Thyroid gland (tissue), 4 donors: ENCODE measurements at places on chromosomes 3 and 15. TPM values are rescaled to one million over a fixed set of nuclear protein-coding genes. Genes with fewer than 3 reads are reported as not detected.

- H3K4me1 ChIP-seq = peaks cover 44% of the 10 kb centered on the region
- no peak overlapping the region for H3K27ac ChIP-seq
- H3K27me3 ChIP-seq = no peaks in the 10 kb centered on the region
- H3K4me3 ChIP-seq = no peak overlapping the region
- H3K36me3 ChIP-seq = no peaks in the 10 kb centered on the region
- peak; percentile 31 for DNase-seq
Observed at GRCh38 chr3:194475978-194476377, 10.8 kb downstream of the ATP13A3 start.

- no peak overlapping the region for H3K27ac ChIP-seq
- no peaks in the 10 kb centered on the region for H3K36me3 ChIP-seq
- DNase-seq = no peak
- no peak overlapping the region for H3K4me3 ChIP-seq
- peaks cover 4% of the 10 kb centered on the region for H3K4me1 ChIP-seq
Observed at GRCh38 chr3:145182196-145182911, 978.6 kb downstream of the PLOD2 start.

CAPN3 gene
- 3.9 TPM for total RNA-seq

GRCh38 chr3:15952543-15953175, 154.9 kb upstream of the ANKRD28 start:
- H3K4me1 ChIP-seq = peaks cover 7% of the 10 kb centered on the region
- no peak overlapping the region for H3K4me3 ChIP-seq
- no peak overlapping the region for H3K27ac ChIP-seq
- no peaks in the 10 kb centered on the region for H3K27me3 ChIP-seq

LDHAL6B gene
- not detected for total RNA-seq

- H3K4me1 ChIP-seq = peaks cover 63% of the 10 kb centered on the region
- no peaks in the 10 kb centered on the region for H3K27me3 ChIP-seq
- H3K36me3 ChIP-seq = no peaks in the 10 kb centered on the region
- H3K4me3 ChIP-seq = no peak overlapping the region
Observed at GRCh38 chr3:172106989-172107388, 67.6 kb downstream of the FNDC3B start.

- H3K4me1 ChIP-seq = no peaks in the 10 kb centered on the region
- DNase-seq = peak; percentile 43
- H3K4me3 ChIP-seq = no peak overlapping the region
- H3K36me3 ChIP-seq = peaks cover 8% of the 10 kb centered on the region
- H3K27me3 ChIP-seq = no peaks in the 10 kb centered on the region
Observed at GRCh38 chr15:57537072-57537471, 54.6 kb upstream of the MYZAP start.

- peaks cover 2% of the 10 kb centered on the region for H3K36me3 ChIP-seq
- peak overlapping the region; percentile 39 for H3K27ac ChIP-seq
- H3K4me3 ChIP-seq = no peak overlapping the region
- DNase-seq = peak; percentile 15
- peaks cover 36% of the 10 kb centered on the region for H3K4me1 ChIP-seq
Observed at GRCh38 chr3:138686771-138687221, 78.2 kb downstream of the FAIM start.

DAZL gene
- total RNA-seq = not detected

- no peak overlapping the region for H3K4me3 ChIP-seq
- no peaks in the 10 kb centered on the region for H3K36me3 ChIP-seq
- DNase-seq = no peak
- H3K27me3 ChIP-seq = no peaks in the 10 kb centered on the region
- H3K4me1 ChIP-seq = no peaks in the 10 kb centered on the region
Observed at GRCh38 chr3:160129459-160130061, 95.7 kb upstream of the C3orf80 start.

GRCh38 chr3:41198950-41199865, at the start of gene CTNNB1:
TSS of gene CTNNB1 (plus strand) at chr3:41199505. CDS start at chr3:41224069, 24,564 bp downstream.
- peak within 1 kb of the TSS; percentile 96 for H3K4me3 ChIP-seq
- no peaks in the 10 kb centered on the region for H3K36me3 ChIP-seq
- H3K27ac ChIP-seq = peak within 1 kb of the TSS; percentile 99
- peak; percentile 94 for DNase-seq

GRCh38 chr3:110126065-110126464, 788.7 kb upstream of the DPPA4 start:
- H3K4me3 ChIP-seq = no peak overlapping the region
- H3K36me3 ChIP-seq = no peaks in the 10 kb centered on the region
- H3K27me3 ChIP-seq = no peaks in the 10 kb centered on the region
- H3K4me1 ChIP-seq = no peaks in the 10 kb centered on the region

DNA sequence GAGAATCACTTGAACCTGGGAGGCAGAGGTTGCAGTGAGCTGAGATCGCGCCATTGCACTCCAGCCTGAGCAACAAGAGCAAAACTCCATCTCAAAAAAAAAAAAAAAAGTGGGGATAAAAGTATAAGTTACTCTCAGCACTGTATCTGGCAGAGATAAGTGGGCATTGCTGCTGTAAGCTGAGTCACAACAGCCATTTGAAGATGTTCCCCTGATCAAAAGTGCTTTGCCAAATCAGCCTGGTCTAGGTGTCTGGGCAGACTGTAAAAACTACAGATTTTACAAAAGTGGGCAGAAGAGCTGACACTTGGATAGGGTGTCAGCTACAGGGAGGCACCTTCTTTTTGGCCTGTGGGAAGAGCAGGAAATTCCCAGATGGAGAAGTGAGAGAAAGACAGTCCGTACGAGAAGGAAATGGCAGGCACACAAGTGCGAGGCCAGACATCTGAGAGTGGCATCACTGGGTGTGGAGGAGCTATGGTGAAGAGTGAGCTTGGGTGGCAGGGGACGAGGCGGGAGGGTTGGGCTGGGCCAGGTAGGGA, 78.5 kb downstream of the TRAK1 start:
- H3K4me3 ChIP-seq = no peak overlapping the region
- H3K27me3 ChIP-seq = no peaks in the 10 kb centered on the region
- DNase-seq = no peak

SELENOS gene
- 50.4 TPM for total RNA-seq

NRG4 gene
- total RNA-seq = not detected

CHST2 gene
- total RNA-seq = 8.5 TPM

- peaks cover 26% of the 10 kb centered on the region for H3K4me1 ChIP-seq
- DNase-seq = no peak
- H3K27me3 ChIP-seq = no peaks in the 10 kb centered on the region
- H3K4me3 ChIP-seq = no peak overlapping the region
Observed at GRCh38 chr3:134325061-134325705, 49.1 kb downstream of the AMOTL2 start.

- H3K4me3 ChIP-seq = no peak overlapping the region
- no peaks in the 10 kb centered on the region for H3K36me3 ChIP-seq
- no peaks in the 10 kb centered on the region for H3K4me1 ChIP-seq
- no peaks in the 10 kb centered on the region for H3K27me3 ChIP-seq
- DNase-seq = no peak
Observed at GRCh38 chr3:178182337-178182779, 353.9 kb upstream of the KCNMB2 start.
